NCI-H2081 treated with DMSO at 0.1 percent for 48 hours (cell line): ENCODE measurements at places on chromosomes 2 and 18.

DNA sequence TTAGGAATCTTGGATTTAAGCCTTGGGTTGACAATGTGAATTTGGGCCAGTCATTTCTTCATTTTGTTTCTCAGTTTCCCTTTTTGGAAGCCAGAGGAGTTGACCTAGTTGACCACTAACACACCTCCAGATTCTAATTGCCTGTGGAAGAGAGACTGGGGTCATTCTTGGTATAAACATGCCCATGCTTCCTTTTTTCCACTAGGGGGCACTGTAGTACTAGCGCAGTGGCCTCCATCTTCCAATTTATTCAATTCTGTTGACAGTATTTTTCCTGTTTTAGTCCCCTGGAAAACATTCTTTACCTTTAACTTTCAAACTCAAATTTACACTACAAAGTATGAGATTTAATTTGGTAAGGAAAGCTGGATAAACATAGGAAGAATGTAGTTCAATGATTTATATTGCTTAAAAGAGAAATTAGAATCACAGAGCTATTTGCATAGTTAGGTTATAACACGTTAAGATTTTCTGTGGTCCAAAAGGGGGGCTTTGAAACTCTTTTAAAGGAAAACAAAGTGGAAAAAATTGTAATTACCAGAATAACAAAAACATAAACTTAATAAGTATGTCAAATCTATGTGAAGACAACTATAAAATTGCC, 57.5 kb upstream of the AGPS start:
- DNase-seq = peak; percentile 18

DNA sequence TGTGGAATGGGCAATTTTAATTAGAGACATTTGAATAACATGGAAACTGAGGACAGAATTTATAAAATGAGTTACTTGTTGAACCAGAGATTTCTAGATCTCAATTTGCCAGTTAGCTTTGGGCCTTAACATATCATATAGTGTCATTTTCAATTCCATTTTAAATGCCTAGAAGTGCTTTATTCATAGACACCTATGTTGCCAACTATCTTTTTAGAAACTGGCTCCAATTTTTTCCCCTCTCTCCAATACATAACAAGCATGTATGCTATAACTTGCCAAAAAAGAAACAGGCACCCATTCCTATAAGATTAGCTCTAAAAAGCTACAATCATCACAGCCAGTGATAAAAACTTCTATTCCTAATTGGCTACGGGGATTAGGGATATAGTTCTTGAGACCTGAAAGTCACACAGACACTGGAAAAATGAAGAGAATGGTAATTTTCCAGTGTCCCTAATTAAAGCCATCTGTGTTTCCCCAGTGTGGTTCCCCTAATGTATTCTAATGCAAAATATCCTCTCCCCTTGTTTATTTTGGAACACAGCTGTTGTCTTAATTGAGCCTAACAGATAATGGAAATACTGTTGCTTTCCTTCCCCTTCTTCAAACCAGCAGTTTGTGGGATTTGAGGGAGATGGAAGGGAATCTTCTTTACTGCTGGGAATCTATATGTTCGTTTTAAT, 205.5 kb upstream of the FSHR start:
- no peak for DNase-seq

DNA sequence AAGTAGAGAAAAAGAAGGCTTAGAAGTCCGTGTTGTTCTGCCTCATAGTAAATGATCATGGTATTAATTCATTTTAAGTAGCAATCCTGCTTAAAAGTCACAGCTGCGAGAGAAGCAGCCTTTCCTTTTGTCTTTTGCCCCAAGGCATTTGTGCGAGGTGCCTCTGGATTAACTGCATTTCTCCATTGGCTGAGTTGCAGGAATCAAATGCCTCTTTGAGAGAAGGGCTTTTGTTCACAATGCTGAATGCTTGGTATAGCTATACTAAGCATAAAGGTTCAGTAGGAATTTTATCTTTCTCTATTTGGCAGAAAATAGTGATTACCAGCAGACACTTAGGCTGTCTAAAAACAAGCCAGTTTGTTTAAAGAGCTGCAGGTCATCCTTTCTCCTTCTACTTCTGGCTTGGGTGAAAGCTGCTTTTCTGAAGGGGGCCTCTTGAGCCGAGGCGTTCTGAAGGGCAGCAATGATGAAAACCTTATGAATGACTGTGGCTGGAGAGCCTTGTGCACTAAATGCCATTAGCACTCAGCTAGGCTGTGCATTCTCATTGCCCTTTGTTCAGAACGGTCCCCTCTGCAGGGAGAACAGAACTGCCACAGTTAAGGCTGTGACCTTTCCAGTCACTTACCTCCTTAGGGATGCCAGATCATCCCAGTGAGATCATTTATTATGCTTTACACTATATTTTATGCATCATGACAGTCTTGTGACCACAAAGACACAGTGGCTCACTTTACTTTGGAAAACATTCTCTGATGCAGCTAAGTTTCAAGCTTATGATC, 68.8 kb upstream of the TMEM87B start:
- DNase-seq = no peak

GRCh38 chr2:142842369-142842768, 35.1 kb upstream of the KYNU start:
- DNase-seq = no peak

- DNase-seq = no peak
These were observed 110.2 kb downstream of the BARD1 start for GRCh38 chr2:214699236-214699635.

- no peak for DNase-seq
These were observed 7.1 kb downstream of the SPRED2 start for GRCh38 chr2:65425276-65425675.

DNA sequence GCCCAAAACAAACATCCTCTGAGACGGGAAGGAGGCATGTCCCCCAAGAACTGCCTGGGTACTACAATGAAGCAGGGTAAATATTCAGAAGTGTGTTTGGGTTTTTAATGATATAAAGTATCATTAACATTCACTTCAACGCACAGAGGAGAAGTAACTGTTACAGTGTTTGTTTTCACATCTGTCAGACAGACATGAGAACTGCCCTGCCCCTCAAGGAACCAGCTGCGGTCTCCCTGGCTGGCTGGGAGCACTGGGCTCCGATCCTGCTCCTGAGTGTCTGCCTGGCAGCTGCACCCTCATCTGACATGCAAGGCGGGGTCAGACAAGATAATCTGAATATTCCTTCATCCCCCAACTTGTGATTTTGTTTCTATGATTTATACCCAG, 75.6 kb downstream of the MBP start:
- no peak for DNase-seq

DNA sequence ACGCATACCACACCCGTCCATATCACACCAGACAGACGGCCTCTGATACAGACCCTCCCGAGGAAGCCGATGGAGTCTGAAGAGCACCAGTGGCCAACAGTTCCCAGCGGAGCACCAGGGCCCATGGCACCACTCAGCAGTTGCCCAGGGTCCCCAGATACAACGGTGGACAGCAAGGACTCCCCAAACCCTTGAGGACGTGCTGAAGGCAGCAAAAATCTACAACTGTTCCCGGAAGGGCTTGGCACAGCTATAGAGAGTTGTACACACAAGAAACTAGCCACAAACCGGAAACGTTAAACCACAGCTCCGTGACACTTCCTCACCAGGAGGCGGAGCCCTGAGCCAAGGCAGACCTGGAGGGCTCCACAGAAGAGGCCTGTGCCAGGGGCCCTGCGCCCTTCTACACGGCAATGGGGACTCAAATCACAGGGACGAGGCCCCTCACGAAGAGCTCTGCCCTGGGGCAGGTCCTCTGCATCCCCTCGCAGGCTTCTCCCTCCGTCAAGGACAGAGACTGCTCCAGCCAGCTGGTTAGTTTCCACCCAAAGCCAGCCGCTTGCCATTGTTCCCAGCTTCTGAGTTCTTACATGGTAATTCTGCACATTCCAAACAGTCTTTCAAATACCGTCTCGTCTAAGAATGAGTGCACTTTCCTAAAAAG, 133.4 kb downstream of the HDAC4 start:
- DNase-seq = no peak
